Astrocyte of the spinal cord (primary cell): ENCODE measurements at places on chromosomes 4 and X.
A peak's percentile ranks its signal among the peaks of the same experiment; 100 is the strongest.

GRCh38 chr4:138542191-138542776 is 300.1 kb upstream of the SLC7A11 start:
- no peak for DNase-seq

DNA sequence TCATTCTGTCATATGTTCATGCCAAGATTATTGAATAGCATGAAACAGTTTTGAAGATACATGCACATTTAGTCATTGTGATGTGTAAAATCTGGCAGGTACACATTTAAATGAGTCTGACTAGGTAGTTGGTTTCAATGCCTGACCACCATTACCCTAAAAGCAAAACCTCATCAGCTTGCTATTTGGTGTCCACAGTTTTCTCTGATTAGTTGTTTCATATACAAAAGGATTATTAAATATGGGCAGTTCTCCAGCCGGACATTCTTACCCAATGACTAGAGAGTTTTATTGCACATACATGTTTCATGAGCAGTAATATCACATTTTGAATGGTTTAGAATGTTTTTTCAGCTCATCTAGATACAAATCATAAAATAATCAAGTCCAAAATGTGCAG is 23.7 kb downstream of the DCHS2 start:
- DNase-seq: no peak

GRCh38 chr4:153794006-153794405 is 5.1 kb upstream of the SFRP2 start:
- DNase-seq: no peak

GRCh38 chr4:77629885-77630284 is 24.3 kb downstream of the CXCL13 start:
- DNase-seq: no peak

- DNase-seq: no peak
These were observed 938.9 kb downstream of the C4orf33 start for GRCh38 chr4:130034876-130035275.

GRCh38 chrX:138026211-138026610 is 460.3 kb downstream of the ZIC3 start:
- peak; percentile 14 for DNase-seq

GRCh38 chrX:141904262-141904661 is 568 bp downstream of the MAGEC1 start:
- DNase-seq: no peak

- no peak for DNase-seq
These were observed 44.0 kb upstream of the ZCCHC12 start for GRCh38 chrX:118779581-118779980.

GRCh38 chr4:155094201-155094820 is 114.1 kb upstream of the NPY2R start:
- no peak for DNase-seq

GRCh38 chr4:81422595-81422994 is 49.1 kb downstream of the RASGEF1B start:
- no peak for DNase-seq

DNA sequence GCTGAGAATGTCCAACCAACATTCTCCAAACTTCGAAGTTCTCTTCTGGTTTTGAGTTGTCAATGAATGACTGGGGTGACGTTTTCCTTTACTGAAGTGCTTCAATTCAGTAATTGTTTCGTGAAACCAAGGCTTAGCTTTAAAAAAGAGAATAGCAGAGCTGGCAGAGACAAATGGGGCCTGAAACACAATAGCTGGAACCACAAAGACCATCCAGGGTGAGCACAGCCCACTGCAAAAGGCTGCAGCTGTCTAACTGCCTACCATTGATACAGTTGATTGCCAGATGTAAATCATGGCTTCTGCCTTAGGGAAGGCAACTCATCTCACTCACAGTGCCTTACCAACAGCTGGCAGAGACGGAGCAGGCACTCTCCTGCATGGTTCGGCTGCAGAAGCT is 78.7 kb upstream of the ZNF518B start:
- no peak for DNase-seq

GRCh38 chr4:165059386-165059785 is 5.7 kb downstream of the TRIM75 start:
- no peak for DNase-seq

DNA sequence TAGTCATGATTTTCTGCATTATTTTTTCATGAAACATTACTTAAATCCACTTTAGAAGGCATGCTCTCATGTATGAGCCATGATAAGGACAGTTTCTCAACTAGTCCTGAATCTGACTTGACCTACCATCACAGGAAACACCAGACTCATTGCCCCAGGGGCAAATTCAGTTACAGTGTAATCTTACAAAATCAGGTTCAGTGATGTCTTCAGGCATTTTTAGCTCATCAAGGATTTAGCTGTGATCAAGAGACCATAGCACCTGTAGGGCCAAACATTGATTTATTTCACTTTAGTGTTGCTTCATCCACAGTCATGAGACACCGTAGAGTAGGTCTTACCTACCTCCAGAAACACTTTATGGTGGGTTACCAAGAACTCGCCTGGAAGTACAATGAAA is 3.1 kb upstream of the TASL start:
- DNase-seq: no peak

GRCh38 chrX:152177052-152177451 is 38.7 kb upstream of the MAGEA10 start:
- no peak for DNase-seq

- no peak for DNase-seq
These were observed 2127.3 kb downstream of the PCDH7 start for GRCh38 chr4:32847461-32847860.

DNA sequence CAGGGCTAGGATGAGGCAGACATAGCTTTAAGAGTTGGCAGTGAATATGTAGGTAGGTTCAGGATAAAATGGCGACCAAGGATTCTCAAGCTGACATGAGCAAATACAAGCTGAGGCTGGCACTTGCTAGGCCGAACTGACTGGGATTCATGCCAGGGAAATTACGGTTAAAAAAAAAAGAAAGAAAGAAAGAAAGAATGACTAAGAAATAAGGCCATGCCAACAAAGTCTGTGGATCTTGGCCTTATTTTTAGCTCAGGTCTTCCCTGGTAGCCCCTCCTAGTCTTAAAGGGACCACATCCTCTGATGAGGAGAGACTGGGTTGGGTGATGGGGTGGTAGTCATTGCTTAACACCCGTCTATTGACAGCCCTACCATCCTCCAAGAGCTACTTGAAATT is 64.4 kb upstream of the KLHL13 start:
- DNase-seq: peak; percentile 63

- peak; percentile 59 for DNase-seq
These were observed 9.1 kb downstream of the LAMTOR3 start for GRCh38 chr4:99885063-99885664.
